Adrenal gland (tissue), 19 donors: ENCODE measurements at places on chromosomes 5 and 9. TPM values are rescaled to one million over a fixed set of nuclear protein-coding genes. Genes with fewer than 3 reads are reported as not detected.

GRCh38 chr9:2418619-2419018 is 203.0 kb upstream of the VLDLR start:
- peak; percentile 30 for DNase-seq

Gene TAF11L5
- total RNA-seq = not detected

DNA sequence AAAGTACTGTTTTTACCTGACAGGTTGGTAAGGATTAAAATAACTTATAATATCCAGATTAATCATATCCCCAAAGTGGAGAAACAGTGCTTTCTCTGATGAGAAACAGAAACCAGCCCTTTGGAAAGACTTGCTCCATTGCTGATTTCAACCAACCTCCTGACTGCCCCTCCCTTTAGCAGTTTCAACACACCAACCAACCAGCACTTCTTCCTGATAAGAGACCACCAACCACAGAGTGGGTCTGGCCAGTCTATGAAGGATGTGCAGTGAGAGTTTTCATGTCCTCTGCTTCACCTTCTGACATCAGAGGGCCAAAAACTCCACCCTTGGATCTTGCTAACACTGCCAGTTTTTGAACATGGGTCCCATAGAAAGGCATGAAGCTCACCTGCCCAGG is 28.1 kb downstream of the RIGI start:
- DNase-seq = no peak

- DNase-seq = peak; percentile 85
Observed at GRCh38 chr9:109331353-109331752, 10.5 kb upstream of the EPB41L4B start.
